ENCODE measurements at places on chromosomes 1 and 21.
A peak's percentile ranks its signal among the peaks of the same experiment; 100 is the strongest.

- no peak for DNase-seq
Measured at GRCh38 chr1:36797761-36798160, 236.6 kb downstream of the GRIK3 start.

GRCh38 chr1:198449261-198449660 is 91.2 kb downstream of the ATP6V1G3 start:
- no peak for DNase-seq

- no peak for DNase-seq
Measured at GRCh38 chr1:209583408-209583807, at the start of gene CAMK1G. TSS of gene CAMK1G (plus strand) at chr1:209583714. CDS start at chr1:209594984, 11,270 bp downstream.

GRCh38 chr1:153537376-153537730 is 1.6 kb upstream of the S100A6 start:
- DNase-seq = no peak

DNA sequence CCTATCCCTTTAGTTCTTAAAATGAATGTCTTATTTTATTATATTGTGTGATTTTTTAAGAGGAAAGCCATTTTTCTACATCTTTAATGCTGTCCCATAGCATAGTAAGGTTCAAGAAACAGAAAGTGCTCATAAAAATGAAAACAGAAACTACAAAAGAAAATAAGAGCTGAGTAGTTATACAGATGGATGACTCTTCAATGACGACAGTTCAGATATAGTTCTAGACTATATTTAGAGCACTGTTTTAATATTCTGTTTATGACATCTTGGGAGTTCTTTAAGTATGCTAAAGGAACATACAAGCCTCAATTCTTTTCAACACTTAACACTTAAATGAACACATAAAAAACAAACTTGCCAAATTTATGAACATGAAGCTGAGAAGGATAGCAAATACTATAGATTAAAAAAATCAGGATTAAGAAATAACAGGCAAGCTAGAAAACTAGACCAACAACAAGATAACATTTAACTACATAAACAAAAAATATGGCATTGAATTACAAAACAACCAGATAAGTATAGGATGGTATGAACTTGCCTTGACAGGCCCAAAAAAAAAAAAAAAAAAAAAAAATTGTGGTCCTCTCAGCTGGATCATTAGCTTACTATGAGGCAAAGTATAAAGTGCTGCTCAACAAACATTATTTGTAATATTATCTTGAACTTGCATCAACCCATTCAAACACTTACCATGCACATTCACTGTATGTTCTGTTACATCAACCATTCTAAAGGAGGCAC is 87.9 kb downstream of the ZZZ3 start:
- no peak for DNase-seq

GRCh38 chr21:28758042-28758882 is 234.4 kb downstream of the LTN1 start:
- DNase-seq = no peak

DNA sequence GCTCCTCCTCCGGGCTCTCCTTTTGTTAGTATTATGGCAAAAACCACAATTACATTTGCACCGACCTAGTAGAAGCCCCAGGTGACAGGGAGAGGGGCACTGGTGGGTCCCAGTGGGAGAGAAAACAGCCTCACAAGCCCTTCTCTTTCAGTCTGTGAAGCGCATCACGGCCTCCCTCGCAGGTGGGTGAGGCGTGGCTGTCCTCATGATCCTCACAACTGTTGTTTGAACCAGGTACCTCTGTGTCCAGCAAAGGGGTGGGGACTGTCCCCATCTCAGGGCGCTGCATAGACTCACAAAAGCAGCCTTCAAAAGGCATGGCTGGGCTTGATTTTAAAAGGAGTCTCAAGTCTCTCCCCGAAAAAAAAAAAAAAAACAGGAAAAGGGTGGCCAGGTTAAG is 7.9 kb upstream of the C2CD2 start:
- no peak for DNase-seq

DNA sequence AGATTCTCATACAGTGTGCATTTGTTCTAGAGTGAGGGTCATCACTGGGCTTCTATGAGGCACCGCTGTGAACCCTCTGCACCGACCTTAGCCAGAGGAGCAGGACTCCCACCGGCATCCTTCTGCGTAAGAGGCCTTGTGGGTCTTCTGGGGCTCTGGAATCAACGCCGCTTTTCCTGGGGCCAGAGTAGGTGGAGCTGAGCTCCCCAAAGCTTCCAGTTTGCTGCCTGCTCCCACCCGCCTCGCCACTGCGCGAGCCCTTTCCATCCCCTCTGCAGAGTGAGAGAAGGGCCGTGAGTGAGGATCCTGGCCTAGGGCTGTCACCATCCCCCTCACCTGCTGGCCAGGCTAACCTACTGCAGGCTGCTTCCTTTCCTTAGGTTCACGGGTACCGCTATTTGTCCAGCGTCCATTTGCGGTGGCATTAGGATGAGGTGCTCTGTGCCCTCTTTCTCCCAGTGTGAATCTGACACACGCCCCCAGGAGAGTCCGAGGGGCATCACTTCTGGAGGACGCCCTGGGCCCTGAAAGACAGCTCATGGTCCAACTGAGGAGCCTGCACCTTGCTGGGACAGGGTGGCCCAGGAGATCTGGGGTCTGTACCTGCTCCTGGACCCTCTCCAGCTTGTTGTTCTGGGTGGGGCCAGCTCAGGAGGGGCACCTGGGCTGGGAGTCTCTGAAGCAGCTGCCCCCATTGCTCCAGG is 36.2 kb downstream of the UMODL1 start:
- DNase-seq = no peak

DNA sequence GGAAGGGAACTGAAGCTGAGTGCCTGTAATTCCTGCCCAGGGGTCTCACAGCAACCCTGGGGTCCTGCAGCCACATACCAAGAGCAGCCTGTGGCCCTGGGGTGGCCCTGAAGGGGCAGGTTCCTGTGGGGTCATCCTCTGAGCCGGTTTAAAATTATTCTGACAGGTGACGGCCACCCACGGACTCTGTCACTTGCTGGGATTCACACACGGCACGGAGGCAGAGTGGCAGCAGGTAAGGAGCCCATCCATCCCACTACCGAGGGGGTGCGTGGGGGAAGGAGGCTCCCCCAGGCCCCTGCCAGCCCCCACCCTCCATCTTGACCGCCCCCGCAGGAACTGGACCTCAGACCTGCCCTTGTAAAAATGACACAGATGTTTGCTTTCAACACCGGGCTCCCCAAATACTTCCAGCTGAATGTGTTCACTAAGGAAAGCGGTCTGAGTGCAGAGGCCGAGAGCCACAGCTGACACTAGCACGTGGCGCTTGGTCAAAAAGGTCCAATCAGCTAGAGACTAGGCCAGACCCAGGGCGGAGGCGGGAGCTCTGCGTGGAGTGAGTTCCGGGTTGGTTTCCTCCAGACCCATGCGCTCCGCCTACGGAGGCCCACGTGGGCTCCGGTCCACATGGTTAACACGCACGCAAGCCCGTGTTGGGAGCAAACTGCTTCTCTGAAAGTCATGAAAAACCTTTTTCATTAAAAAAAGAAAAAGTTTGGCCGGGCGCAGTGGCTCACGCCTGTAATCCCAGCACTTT is 10.0 kb downstream of the YBEY start:
- peak; percentile 68 for DNase-seq

DNA sequence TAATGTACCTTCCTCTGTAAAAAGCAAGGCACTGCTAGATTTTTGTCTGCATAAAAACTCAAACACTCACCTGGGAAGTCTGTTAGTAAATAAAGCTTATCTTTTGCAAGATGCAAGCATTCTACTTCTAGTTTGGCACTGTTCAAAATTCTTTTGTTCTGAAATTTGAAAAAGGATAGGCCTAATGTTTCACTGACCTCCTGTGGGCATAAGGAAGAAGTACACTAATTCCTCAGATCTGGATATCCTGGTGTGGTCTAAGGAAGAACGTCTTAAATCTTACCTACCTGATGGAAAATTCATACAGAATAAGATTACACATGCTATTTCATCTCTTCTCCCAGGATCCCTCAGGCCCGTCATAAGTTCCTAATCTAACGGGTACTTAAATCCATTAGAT is 93.5 kb upstream of the CAMK1G start:
- no peak for DNase-seq

DNA sequence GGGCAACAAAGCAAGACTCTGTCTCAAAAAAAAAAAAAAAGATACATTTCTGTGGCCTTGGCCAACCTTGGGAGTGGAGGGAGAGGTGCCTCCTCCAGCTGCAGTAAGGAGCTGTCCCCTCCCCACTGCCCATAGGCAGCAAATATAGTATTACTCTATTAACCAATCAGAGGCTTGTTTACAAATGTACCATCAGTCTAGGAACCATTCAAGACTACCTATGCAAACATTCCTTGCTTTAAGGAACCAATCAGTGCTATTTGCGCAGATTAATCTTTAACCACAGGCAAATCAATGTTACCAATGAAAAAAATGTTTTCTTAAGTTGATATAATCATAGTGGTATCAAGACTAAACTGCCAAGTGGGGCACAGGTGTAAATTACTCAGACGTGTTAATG is 1.1 kb downstream of the CELA2A start:
- no peak for DNase-seq

DNA sequence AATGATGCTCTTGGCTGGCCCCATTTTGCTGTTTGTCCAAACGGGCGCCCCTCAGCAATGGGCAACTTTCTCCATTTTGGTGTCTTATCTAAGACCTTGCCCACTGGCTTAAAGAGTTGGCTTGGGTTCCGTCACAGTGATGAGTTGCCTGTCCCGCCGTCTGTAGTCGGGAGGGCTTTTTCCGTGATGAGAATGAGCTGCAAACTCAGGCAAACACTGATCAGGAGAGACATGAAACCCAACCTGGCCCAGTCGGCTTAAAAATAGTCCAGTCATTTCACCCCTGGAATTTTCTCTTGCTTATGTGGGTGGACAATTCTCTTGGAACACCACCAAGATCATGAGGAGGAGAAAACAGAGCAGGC is 79.3 kb downstream of the ST6GALNAC3 start:
- no peak for DNase-seq

DNA sequence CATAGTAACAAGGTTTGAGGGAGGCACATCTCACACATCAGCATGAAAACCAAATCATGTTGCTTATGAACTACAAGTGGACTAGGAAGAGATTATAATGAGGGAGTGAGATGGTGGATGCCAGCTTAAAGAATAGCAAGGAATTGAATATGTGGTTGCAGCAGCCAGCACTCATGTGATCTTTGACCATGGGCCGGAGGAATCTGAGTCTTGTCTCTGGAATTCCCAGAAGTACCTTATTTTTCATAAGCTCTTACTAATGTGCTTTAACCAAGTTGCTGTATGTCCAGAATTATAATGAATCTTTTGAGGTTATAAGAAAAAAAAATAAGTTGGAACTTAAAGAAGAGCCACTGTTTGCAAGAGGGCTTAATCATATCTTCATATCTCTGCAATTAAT is 97.0 kb downstream of the DISP1 start:
- no peak for DNase-seq

GRCh38 chr1:43239484-43239883 is 30.3 kb upstream of the TMEM125 start:
- no peak for DNase-seq

DNA sequence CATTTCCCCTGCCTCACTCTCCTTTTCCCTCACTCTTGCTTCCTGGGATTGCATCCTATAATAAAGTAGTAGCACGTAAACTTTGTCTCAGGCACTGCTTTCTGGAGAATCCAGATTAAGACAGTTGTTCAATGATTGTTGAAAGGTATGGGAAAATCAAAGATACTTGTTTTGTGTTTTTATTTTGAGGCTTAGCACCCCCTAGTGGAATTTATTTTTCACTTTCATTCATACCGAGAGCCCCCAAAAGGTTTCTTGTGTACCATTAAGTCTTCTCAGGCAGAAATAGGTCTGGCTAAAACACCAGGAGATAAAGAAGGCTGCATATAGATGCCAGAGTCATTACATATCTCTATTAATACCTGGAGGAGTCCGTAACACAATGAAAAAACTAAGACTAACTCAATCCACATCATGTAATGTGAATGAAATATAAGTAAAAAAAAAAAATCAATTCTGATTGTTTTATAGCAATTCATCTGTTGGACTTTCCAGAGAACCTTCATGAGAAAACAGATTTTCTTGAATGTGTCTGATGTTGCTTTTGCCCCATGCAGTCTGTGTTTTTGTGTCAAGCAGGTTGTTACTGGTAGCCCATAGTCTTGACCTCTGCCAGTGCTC is 103.5 kb downstream of the RPE65 start:
- no peak for DNase-seq

GRCh38 chr1:15038232-15039016 is 115.1 kb upstream of the TMEM51 start:
- no peak for DNase-seq

DNA sequence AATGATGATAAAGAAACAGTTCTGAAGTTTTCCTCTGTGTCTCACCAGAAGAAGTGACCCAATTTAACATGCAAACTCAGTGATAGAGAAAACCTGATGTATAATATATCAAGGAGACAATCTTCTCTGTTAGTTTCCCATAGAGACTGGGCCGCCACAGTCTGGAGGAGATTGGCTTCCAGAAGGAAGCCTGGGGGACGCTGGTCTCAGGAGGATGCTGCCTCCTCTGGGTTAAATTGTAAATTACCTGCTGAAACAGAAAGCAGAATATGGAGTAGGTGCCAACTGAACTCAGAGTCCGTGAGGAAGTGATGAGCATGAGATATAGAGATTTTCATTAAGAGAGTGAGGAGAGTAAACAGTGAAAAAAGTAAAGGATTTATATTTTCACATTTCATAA is 15.8 kb downstream of the OR14I1 start:
- DNase-seq = no peak

DNA sequence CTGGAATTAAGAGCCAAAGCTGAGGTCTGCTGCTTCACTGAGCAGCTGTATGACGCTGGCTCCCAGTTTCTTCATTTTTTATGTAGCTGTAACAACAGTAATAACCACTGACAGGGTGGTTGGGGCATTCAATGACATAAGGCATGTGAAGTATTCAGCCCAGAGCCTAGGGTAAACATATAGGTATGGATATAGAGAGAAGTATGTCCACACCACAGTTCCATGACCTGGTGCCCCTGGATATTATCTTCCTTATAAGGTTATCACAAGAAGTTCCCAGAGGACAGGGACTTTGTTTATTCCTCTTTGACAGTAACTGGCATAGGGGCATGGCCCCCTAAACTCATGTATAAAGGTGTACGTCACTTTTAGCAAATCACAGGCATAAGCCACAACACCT is 14.7 kb downstream of the RAB42 start:
- no peak for DNase-seq

GRCh38 chr1:202282596-202283283 is 59.0 kb downstream of the UBE2T start:
- no peak for DNase-seq

DNA sequence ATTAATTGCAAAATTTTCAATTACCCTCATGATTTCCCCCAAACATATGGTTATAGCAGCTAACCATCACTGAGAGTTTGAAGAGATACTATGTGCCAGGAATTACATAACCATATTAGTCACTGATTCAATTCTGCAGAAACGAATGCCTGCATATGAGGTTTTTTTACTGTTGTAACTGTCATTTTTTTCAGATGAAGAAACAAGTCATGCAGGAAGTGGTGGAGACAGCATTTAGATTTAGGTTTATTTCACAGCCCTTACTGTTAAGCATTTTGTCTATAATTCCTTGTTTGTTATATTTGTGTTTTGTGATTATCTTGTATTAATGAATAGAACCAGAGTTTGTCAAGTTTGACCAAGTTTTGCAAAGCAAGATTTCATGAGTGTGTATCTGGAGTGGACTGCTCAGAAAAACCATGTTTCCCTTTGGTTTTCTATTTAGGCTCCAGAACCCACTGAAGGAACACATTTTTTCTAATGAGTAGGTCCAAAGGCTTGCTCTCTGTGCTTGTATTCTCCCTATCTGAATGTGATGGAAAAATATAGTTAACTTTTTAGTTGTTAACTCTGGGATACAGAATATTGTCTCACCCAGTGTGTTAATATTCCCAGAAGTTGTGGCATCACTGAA is 308.5 kb upstream of the ADAMTS5 start:
- DNase-seq = no peak

- no peak for DNase-seq
Measured at GRCh38 chr1:240572328-240572727, 39.6 kb downstream of the GREM2 start.

Measured in stimulated activated CD4-positive, alpha-beta T cell treated with anti-CD3 and anti-CD28 coated beads, Interleukin-4, amount 100 ng/mL, for 4 hours (primary cell).